ENCODE measurements at places on chromosomes 7 and 10.

DNA sequence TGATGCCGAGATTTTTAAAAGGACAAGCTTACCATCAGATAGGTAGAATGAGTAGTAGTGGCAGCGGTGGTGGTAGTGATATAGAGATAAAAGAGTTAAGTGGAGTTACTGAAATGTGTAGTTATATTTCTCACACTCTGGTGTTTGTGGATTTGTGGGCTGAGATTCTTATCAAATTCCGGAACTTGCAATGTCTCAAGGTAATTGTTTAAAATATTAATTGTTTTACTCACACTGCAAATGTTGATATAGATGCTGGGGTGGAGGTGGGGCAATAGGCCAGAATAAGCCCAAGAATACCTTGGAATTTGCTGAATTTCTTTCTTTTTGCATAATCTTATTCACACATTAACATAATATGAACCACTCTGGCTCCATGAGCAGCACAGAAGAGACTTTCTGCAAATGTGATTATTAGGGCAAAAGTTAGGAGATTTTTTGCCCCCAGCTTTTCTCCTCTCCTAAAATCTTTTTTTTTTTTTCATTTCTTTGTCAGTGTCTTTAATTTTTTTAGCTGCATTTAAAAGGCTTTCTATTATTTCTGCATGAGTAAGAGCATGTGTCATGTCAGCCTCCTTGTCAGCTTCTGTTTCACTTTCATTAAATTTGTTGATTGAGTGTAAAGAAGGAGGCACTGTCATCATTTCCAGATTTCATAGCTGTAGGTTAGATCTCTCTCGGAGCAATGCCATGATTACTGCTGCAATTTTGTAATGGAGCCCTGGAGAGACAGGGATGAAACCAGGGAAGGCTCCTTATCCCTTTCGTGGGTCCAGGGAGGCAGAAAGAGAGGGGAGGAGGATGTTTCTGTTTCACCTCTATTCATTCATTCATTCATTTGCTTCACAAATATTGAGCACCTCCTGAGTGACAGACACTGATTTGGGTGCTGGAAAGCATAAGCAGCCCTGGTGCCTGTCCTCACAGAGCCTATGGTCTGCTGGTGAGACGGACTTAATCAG, 13.1 kb upstream of the SGMS1 start:
- DNase-seq, result no peak

- no peak for DNase-seq
These were observed 30.2 kb downstream of the C10orf143 start for GRCh38 chr10:130080461-130080814.

DNA sequence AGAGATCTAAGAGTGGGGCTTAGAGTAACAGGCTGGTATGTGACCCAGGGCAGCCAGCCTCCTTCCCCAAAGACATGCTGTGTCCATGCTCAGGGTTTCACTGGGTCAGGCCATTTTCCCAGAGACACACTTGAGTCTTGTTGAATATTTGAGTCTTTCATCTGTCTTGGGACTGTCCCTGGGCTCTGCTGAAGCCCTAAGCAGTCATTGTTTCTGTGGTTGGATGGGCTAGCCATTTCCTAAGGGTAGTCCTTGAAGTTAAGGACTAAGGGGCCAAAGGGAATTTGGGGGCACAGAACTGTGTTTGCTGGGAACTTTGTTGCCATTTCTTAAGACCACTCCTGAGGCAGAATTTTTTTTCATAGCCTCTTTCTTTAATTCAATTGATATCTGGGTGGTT, 98.4 kb upstream of the SAMD8 start:
- no peak for DNase-seq

- no peak for DNase-seq
These were observed 35.0 kb downstream of the TAS2R41 start for GRCh38 chr7:143512488-143513340.

- no peak for DNase-seq
These were observed 179.4 kb upstream of the INHBA start for GRCh38 chr7:41882256-41882655.

DNA sequence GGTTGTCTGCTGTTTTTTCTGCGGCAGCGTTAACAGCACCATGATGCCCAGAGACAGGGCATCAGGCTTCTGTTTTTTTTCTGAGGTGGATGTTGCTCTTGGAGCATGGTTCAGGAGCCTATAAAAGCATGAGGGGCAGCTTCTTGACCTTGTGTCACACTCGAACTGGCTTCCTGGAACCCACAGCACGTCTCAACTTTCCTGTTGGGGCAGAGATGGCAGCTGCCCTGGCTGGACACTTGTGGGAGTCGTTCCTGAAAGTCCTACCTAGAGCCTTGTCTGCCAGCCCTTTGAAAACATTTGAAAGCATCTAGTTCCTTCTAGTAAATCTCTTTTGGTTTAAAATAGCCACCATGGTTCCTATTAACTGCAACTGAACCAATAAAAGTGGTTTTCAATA, 28.9 kb upstream of the PRKAG2 start:
- DNase-seq, result no peak

DNA sequence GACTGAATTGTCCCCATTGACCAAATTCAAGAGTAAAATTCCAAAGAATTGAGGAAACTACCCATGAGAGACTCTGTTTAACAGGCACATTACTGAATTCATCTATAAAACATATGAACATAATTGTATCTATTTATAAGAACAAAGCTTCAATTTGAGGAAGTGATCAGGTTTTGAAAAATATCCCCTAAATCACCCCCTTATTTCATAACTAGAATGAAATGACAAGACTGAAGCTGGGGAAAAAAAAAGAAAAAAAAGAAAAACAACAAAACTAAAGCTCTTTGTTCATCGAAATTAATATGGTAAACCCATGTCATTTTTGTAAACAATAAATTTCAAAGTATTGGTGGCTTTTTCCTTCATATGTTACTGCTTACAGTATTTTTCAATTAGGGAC, 184.9 kb upstream of the SEMA3A start:
- DNase-seq, result no peak

DNA sequence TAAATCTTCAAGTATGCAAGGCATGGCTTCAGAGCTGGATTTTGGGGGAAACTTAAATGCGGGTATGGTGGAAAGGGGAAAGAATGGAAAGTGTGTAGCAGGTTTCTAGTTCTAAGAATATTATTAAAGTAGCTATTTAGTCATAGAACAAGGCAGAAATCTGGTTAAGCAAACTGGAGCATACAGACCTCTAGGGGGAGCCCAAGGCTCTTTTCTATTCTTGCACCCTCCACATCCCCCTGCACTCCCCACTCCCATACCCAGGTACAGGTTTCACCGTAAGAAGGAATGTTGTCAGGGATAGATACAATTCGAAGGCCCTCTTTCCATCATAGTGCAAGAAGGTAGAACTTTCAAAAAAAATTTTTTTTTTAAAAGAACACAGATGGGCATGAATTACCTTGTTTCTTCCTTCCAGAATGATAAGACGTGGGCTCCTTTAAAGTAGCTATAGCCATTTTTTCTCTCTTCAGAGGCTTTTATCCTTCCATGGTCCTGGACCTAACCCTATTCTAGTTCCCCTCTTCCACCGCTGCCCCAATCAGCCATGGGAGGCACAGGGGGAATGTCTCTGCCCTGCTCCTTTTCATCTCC, 41.5 kb upstream of the SMIM30 start:
- DNase-seq, result no peak

GRCh38 chr7:71271203-71271602, 139.3 kb downstream of the GALNT17 start:
- DNase-seq, result no peak

- no peak for DNase-seq
These were observed 190.4 kb downstream of the CTTNBP2 start for GRCh38 chr7:117682681-117683385.

GRCh38 chr10:12547301-12547771, 198.0 kb downstream of the CAMK1D start:
- DNase-seq, result no peak

- no peak for DNase-seq
These were observed 16.1 kb upstream of the TAS2R40 start for GRCh38 chr7:143205560-143206293.

GRCh38 chr10:11825796-11826414, 2.7 kb downstream of the PROSER2 start:
- no peak for DNase-seq

GRCh38 chr10:87623191-87623590, 36.5 kb upstream of the PAPSS2 start:
- DNase-seq, result no peak

DNA sequence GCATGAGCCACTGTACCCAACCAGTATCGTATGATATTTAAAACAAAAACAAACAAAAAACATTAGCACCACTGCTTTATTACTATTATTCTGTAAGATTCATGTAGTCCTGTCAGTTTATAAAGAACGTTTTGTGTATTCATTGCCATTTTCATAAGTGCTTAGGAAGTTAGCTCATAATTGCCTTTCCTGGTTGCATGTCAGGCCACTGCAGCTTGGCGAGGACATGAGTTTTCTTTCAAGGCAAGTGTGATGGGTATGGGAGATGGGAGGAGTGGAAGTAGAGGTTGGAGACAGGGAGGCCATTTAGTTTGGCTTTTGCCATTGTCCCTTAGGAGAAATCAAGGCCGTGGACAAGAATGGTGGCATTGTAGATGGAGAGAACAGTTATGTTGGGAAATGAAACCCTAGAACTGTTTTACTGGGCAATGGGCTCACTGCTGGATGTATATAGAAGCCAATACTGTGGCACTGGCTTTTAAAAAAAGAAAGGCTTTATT, 48.9 kb downstream of the TYW1 start:
- no peak for DNase-seq

- DNase-seq, result no peak
These were observed 1.0 kb downstream of the SRGN start for GRCh38 chr10:69088801-69089501.

DNA sequence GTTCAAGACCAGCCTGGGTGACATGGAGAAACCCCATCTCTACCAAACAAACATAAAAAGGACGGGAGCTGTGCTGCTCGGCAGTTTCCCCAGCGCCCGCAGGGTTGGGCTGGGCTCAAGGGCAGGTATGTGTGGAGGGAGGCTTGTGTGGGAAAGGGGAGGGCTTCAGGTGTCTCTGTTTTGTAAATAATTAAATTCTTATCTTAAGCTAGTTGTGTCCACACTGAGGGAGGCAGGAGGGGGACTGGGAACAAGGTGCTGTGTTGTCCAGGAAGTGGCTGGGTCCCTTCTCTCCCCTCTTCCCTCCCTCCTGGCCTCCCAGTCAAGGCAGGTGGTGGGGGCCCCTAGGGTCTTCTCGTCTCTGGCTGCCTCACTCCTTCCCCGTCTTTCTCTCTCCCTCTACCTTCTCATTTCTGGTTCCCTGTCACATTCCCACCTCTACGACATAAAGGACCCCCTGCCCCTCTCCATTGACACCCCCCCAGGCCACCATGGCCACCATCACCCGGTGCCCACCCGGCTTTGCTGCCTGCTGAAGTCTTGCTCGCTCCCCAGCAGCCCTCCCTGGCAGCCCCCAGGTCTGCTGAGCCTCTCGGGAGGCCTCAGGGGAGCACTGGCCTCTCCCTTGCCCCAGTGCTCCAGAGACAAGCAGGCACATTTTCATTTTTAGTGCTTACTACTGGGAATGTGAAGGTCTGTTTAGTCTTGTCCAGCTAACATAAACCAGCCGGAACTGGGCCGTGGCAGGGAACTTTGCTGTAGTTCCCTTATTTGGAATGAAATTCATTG, 19.3 kb downstream of the NEURL1 start:
- DNase-seq, result no peak

DNA sequence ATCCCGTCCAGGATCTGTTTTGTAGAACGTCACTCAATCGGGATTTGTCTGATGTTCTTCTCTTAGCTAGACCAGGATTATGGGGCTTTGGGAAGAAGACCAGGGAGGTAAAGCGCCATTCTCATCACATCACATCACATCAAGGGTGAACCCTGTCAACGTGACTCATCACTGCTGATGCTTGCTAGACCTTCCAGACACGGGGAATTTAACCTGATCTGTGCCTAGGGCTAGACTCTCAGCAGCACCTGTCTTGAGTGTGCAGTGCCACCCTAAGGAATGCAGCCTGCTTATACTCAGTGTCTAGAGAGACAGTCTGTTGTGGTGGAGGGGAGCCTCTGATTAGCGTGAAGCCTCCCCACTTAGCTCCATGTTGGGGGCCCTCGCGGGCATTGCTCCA, 678.6 kb upstream of the FOXK1 start:
- no peak for DNase-seq

DNA sequence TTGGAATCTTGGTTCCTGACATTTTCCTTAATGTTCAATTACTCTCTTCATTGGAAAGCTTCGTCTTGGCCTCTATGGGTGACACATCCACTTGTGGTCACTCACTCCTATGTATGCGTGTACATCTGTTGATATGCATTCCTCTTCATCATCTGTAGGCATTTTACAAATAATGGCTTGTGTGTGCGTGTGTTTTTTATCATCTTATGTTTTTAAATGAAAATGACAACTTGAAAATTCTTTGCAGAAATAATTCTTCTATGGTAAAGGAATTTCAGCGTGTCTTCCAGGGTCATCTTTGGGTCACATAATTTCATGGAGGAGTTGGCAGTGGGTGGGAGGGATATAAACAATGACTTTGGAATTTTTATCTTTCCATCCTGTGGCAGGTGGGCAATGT, 925.1 kb downstream of the LRMDA start:
- no peak for DNase-seq

DNA sequence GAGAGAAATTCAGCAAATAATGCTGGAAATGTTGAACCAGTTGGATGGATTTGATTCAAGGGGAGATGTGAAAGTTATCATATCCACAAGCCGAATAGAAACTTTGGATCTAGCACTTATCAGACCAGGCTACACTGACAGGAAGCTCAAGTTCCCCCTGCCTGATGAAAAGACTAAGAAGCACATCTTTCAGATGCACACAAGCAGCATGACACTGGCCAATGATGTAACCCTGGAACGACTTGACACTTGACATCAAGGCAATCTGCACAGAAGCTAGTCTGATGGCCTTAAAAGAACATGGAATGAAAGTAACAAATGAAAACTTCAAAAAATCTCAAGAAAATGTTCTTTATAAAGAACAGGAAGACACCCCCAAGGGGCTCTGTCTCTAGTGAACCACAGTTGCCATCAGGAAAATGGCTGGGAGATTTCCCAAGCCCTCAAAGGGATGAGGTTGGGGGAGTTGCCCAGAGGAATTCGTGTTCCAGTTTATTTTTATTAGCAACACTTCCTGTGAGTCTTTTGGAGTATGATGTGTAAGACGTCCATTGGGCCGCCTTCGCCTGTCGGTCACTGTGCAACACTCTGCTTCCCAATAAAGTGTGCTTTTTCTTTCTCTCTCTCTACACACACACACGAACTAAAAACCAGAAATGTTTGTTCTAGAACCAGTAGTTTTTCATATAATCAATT, 200.0 kb downstream of the HIBADH start:
- no peak for DNase-seq

GRCh38 chr7:77222819-77223218, 23.2 kb upstream of the FGL2 start:
- no peak for DNase-seq

- DNase-seq, result no peak
These were observed 3.2 kb downstream of the IMPDH1 start for GRCh38 chr7:128406314-128407232.

GRCh38 chr10:67812007-67812406, 26.0 kb downstream of the DNAJC12 start:
- DNase-seq, result no peak
